ENCODE measurements at places on chromosomes 2 and 18. TPM values are rescaled to one million over a fixed set of nuclear protein-coding genes. Genes with fewer than 3 reads are reported as not detected.

DNA sequence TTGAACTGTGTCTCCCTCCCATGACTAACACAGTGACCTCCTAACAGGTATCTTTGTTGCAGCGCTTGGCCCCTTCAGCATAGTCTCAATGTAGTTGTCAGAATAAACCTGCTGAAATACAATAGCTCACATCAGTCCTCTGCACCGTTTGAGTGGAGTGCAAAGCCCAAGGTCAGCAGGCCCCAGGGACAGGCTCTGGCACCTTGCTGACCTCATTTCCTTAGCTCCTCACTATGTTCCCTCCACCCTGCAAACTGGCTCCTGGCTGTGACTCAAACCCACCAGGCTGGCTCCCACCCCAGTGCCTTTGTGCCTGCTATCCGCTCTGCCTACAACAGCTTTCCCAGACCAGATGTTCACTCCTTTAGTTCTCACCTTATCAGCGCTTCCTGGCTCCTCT is 146.7 kb downstream of the LRATD1 start:
- no peak for DNase-seq
- no peaks in the 10 kb centered on the region for H3K27me3 ChIP-seq
- H3K4me3 ChIP-seq, result no peak overlapping the region
- no peaks in the 10 kb centered on the region for H3K36me3 ChIP-seq
- H3K27ac ChIP-seq, result no peak overlapping the region

- no peaks in the 10 kb centered on the region for H3K27me3 ChIP-seq
- H3K36me3 ChIP-seq, result no peaks in the 10 kb centered on the region
- no peak overlapping the region for H3K27ac ChIP-seq
- H3K4me1 ChIP-seq, result peaks cover 28% of the 10 kb centered on the region
- no peak for DNase-seq
Measured at GRCh38 chr18:62862466-62862865, 147.1 kb downstream of the PHLPP1 start.

GRCh38 chr2:222000326-222000725 is 298.5 kb downstream of the PAX3 start:
- no peaks in the 10 kb centered on the region for H3K27me3 ChIP-seq
- H3K36me3 ChIP-seq, result no peaks in the 10 kb centered on the region
- H3K27ac ChIP-seq, result no peak overlapping the region

DNA sequence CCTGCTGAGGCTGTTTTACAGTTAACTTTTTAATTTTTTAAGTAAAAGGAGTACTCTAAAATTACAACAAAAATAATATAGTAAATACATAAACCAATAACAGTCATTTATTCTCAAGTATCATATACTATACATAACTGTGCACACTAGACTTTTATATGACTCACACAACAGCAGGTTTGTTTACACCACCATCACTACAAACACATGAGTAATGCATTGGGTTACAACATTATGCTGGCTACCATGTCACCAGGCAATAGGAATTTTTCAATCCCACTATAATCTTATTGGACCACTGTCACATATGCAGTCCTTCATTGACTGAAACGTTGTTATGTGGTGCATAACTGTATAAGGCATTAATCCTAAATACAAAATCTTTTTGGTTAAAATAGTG is 42.5 kb downstream of the RASGRP3 start:
- no peaks in the 10 kb centered on the region for H3K4me1 ChIP-seq
- no peaks in the 10 kb centered on the region for H3K36me3 ChIP-seq
- H3K27ac ChIP-seq, result no peak overlapping the region
- DNase-seq, result no peak

GRCh38 chr2:107804608-107805498 is 21.8 kb upstream of the RGPD4 start:
- no peaks in the 10 kb centered on the region for H3K36me3 ChIP-seq
- no peak overlapping the region for H3K27ac ChIP-seq
- peaks cover 22% of the 10 kb centered on the region for H3K4me1 ChIP-seq

DNA sequence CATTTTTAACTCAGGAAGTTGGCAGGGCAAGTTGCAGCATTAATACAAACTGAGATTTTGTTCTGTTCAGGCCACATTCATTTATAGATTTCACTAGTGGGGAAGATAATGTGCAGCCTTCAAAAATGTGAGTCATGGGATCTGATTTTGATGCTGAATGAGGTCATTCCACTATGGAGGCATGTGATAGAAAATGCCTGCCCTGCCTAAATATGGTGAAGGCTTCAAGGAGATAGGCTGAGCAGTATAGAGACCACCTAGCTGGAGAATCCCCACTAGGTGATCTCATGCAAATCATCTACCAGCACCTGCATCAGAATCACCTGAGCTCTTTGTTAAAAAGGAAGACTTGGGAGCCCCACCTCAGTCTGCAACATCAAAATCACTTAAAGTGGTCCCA is 43.7 kb downstream of the PAX3 start:
- H3K4me1 ChIP-seq, result peaks cover 14% of the 10 kb centered on the region
- no peaks in the 10 kb centered on the region for H3K27me3 ChIP-seq
- no peak overlapping the region for H3K27ac ChIP-seq
- H3K4me3 ChIP-seq, result no peak overlapping the region
- H3K36me3 ChIP-seq, result no peaks in the 10 kb centered on the region
- DNase-seq, result no peak

GRCh38 chr2:167551416-167551815 is 663.1 kb downstream of the XIRP2 start:
- H3K27me3 ChIP-seq, result no peaks in the 10 kb centered on the region
- no peak overlapping the region for H3K4me3 ChIP-seq
- no peak overlapping the region for H3K27ac ChIP-seq
- H3K4me1 ChIP-seq, result no peaks in the 10 kb centered on the region
- H3K36me3 ChIP-seq, result no peaks in the 10 kb centered on the region

- H3K4me1 ChIP-seq, result no peaks in the 10 kb centered on the region
- no peaks in the 10 kb centered on the region for H3K27me3 ChIP-seq
- peaks cover 2% of the 10 kb centered on the region for H3K36me3 ChIP-seq
- DNase-seq, result no peak
- H3K4me3 ChIP-seq, result no peak overlapping the region
Measured at GRCh38 chr2:70043252-70043875, 43.9 kb upstream of the PCBP1 start.

GRCh38 chr2:83017366-83018090 is 1441.6 kb downstream of the SUCLG1 start:
- H3K27me3 ChIP-seq, result no peaks in the 10 kb centered on the region
- no peak overlapping the region for H3K27ac ChIP-seq
- no peaks in the 10 kb centered on the region for H3K36me3 ChIP-seq
- no peak overlapping the region for H3K4me3 ChIP-seq
- no peak for DNase-seq

DNA sequence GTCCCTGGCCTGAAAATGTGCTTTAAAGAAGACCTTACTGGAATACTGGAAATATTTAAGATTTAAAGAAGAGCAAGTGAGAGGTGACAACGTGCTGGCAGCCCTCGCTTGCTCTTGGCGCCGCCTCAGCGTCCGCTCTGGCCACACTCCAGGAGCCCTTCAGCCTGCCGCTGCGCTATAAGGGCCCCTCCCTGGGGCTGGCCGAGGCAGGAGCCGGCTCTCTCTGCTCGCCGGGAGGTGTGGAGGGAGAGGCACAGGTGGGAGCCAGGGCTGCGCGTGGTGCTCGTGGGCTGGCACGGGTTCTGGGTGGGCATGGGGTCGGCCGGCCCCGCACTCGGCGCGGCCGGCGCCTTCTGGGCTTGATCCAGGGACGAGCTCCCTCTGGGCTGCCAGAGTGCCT is 2.9 kb upstream of the COQ10B start:
- no peak overlapping the region for H3K4me3 ChIP-seq
- peaks cover 8% of the 10 kb centered on the region for H3K4me1 ChIP-seq
- DNase-seq, result no peak
- H3K36me3 ChIP-seq, result no peaks in the 10 kb centered on the region

DNA sequence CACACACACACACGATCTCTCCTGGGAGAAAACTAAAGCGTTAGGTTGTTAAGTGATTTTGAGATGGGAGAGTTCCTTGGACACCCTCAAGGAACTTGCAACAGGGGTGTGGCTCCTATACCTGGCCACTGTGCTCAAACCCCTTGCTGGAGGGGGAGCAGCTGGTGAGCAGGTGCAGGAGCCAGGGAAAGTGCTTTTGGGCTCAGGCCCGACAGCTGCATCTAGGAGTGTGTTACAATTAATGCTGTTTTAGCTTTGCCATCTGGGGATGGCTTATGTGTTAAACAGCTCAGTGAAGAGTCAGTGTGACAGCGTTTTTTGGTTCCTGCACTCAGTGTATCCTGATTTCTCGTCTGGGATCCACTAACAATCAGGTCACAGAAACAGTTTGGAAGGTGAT is 510.8 kb downstream of the TRIB2 start:
- no peak overlapping the region for H3K27ac ChIP-seq
- H3K27me3 ChIP-seq, result no peaks in the 10 kb centered on the region
- no peak overlapping the region for H3K4me3 ChIP-seq
- H3K36me3 ChIP-seq, result no peaks in the 10 kb centered on the region
- no peak for DNase-seq

GRCh38 chr2:11298592-11298991 is 45.8 kb downstream of the ROCK2 start:
- no peak for DNase-seq
- H3K4me3 ChIP-seq, result no peak overlapping the region
- no peaks in the 10 kb centered on the region for H3K36me3 ChIP-seq
- H3K27ac ChIP-seq, result no peak overlapping the region

DNA sequence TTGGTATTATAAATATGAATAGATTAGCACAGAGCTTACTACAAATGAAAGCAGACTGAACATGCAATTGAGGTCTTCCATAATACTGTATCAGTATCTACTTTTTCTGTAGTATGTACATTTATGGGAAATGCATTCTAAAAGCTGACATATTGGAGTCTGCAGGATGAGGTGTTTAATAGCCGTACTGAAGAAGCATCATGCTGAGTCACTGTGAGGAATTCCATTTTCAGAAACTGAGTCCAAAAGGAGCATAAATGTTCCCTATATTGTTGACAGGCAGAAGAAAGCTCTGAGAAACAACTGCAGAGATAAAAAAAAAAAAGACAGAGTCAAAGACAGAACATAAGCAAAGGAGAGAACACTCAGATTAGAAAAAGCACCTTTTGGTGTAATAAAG is 366.7 kb upstream of the SPHKAP start:
- H3K27me3 ChIP-seq, result no peaks in the 10 kb centered on the region
- peaks cover 23% of the 10 kb centered on the region for H3K4me1 ChIP-seq
- H3K27ac ChIP-seq, result no peak overlapping the region
- H3K4me3 ChIP-seq, result no peak overlapping the region
- no peaks in the 10 kb centered on the region for H3K36me3 ChIP-seq

DNA sequence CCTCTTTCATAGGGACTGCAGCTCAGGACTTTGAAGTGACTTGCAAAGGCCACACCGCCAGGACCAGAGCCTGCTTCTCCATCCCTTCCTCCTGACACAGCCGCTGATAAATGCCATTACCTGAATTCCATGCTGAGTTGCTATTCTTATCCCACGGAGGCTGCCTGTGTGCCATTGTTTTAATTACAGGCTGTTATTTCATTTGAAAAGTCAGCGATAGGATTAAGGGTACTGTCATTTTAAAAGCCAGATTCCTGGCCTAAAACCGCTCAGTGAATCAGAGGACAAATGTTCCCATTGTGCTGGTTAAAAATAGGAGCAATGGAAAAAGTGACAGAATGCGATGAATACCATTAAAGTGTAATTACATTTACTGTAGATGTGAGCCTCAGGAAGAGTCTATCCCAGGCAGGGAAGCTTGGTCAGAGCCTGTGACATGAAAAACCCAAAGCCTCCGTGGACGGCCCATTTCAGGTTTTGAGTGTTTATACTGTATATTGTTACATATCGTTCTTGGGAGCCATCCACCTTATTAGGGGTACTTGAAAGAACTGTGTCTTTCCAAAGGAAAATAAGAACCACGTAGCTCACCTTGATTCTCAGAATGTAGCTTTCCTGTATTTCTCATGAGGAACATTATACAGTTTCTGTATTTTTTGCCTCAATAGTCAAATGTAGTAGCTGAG is 41.3 kb downstream of the PDCL3 start:
- H3K27me3 ChIP-seq, result no peaks in the 10 kb centered on the region
- peak; percentile 40 for DNase-seq
- H3K4me3 ChIP-seq, result no peak overlapping the region
- H3K27ac ChIP-seq, result no peak overlapping the region
- H3K4me1 ChIP-seq, result no peaks in the 10 kb centered on the region

- no peaks in the 10 kb centered on the region for H3K36me3 ChIP-seq
- H3K27me3 ChIP-seq, result no peaks in the 10 kb centered on the region
- H3K27ac ChIP-seq, result no peak overlapping the region
- DNase-seq, result no peak
- H3K4me3 ChIP-seq, result no peak overlapping the region
- peaks cover 23% of the 10 kb centered on the region for H3K4me1 ChIP-seq
Measured at GRCh38 chr18:58341916-58342315, 287.0 kb downstream of the ALPK2 start.

DNA sequence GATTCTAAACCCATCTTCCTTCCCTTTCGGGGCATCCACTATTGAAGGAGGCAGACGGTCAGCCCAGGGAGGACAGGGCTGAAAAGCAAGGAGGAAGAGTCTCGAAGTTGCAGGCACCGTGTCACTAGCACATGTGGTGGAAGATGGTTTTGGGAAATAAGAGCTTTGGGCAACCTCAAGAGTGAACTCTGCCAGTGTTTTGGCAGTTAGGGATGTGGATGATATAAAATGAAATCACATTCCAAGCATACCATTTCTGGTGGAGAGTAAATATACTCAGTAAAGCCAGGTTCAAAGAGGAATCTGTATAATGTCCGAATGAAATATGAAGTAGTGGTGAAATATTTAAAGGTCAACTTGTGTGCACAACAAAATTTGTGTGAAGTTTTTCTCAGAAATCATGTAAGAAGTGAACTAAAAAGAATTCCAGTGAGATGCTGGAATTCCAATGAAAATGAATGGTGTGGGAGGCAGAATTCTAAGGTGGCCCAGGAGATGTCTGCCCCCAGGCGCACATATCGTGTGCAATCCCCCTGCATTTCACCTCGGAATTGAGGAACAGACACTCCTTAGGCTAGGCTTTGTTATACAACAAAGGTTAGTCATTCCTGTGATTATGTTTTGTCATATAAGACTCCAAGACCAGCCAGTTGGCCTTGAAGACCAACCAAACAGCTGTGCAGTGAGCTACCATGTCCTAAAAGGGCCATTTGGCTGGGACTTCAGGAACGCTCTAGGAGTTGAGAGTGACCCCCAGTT is 147.1 kb downstream of the SH3BP4 start:
- no peak overlapping the region for H3K4me3 ChIP-seq
- no peaks in the 10 kb centered on the region for H3K27me3 ChIP-seq
- H3K36me3 ChIP-seq, result no peaks in the 10 kb centered on the region
- peaks cover 7% of the 10 kb centered on the region for H3K4me1 ChIP-seq
- no peak overlapping the region for H3K27ac ChIP-seq

The GAL3ST2 gene
- total RNA-seq, result 0.18 TPM

The CENPO gene
- 16.1 TPM for total RNA-seq

The INHBB gene
- not detected for total RNA-seq

The TDRD15 gene
- not detected for total RNA-seq

The SIX3 gene
- not detected for total RNA-seq

The AKAIN1 gene
- not detected for total RNA-seq

The RMDN2 gene
- total RNA-seq, result 4.2 TPM

Measured in cardiac muscle cell (in vitro differentiated cells and primary cell).